AG04449 (cell line): ENCODE measurements at places on chromosomes 3 and 15.

GRCh38 chr3:6504347-6504746 is 356.6 kb upstream of the GRM7 start:
- DNase-seq, result no peak

DNA sequence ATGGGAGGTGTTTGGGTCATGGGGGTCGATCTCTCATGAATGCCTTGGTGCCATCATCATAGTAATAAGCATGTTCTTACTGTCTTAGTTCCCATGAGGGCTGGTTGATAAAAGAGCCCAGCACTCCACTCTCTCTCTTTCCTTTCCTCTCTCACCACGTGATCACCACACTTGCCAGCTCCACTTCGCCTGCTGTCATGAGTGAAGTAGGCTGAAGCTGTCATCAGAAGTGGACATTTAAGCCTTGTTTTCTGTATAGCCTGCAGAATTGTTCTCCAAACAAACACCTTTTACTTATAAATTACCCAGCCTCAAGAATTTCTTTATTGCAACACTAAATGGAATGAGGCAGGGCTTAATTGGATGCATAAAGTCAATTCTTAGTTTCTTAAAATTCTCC is 6.1 kb downstream of the OR5H1 start:
- DNase-seq, result no peak

DNA sequence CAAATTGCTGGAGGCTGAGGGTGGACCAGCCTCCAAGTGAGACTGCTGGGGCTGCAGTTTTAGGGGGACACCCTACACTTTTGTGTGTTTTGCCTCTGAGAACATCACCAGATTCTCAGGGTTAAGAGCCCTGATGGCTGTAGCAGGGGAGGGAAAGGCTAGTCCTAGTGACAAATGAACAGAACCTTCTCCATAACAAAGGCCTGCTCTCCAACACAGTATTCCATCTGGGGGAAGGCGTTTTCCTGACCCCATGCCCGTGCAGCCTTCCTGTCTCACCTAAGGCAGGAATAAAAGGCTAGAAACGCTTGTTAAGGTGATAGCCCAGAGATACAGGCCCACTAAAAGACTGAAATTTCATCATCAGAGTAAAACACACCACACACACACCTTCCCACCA is 50.2 kb upstream of the NSMCE3 start:
- DNase-seq, result no peak

GRCh38 chr3:196941729-196942225 is 551 bp downstream of the NCBP2 start:
- DNase-seq, result no peak

DNA sequence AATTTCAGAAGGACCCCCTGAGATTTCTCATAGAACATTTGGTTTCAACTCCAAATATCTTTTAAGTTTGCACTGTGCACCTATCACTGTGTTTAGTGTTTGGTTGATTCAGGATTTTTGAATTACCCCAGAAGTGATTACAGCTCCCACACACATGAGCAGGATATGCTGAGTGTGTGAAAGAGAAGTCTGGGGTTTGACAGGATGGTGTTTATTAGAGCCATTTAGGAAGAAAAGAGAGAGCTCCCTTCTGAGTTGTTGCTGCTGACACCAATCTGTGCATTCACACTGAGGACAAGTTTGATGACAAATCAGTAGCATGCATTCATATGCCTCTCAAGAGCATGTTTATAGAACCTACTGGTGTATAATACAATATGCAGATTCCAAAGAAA is 118.1 kb downstream of the RPL22L1 start:
- DNase-seq, result no peak

GRCh38 chr3:86653661-86654205 is 337.2 kb downstream of the VGLL3 start:
- DNase-seq, result no peak

DNA sequence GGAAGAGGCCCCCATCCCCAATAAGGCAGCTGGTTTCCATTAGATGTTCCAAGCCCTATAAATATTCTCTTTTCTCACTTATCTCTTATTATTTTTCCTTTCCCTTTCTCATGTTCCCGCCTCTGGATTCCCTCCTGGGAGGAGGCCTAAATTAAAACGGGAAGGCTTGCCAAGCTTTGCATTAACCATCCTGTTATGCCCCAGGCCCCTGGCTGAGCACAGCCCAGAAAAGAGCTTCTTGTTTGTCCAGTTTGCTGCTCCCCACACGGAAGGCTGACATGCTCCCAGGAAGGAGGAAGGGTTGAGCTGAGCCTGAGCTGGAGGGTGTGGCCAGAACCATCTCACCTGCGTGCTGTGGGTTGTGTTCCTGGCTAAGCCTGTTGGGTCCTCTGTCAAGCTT is 63.1 kb upstream of the BOC start:
- DNase-seq, result no peak

GRCh38 chr3:30551266-30551665 is 55.1 kb upstream of the TGFBR2 start:
- no peak for DNase-seq

- no peak for DNase-seq
Observed at GRCh38 chr3:50385754-50386153, 26.4 kb upstream of the TMEM115 start.

DNA sequence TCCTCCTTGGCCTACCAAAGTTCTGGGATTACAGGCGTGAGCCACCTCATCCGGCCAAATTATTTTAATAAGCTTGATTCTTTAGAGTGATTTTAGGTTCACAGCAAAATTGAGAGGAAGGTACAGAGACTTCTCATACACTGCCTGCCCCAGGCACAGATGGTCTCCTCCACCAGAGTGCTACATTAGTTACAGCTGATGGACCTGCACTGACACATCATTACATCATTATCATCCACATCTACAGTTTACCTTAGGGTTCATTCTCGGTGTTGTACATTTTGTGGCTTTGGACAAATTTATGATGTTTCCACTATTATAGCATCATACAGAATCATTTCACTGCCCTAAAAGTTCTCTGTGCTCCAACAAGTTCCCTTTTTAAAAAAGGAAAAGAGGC is 4.4 kb upstream of the VPS8 start:
- DNase-seq, result no peak
